CD4-positive, alpha-beta T cell treated with Interleukin-1 beta for 1 hour (primary cell): ENCODE measurements at places on chromosomes 1 and 21.
A peak's percentile ranks its signal among the peaks of the same experiment; 100 is the strongest.

- no peak for DNase-seq
Measured at GRCh38 chr1:169043823-169044222, 62.7 kb upstream of the ATP1B1 start.

- no peak for DNase-seq
Measured at GRCh38 chr1:65509912-65510680, 89.6 kb downstream of the LEPR start.

DNA sequence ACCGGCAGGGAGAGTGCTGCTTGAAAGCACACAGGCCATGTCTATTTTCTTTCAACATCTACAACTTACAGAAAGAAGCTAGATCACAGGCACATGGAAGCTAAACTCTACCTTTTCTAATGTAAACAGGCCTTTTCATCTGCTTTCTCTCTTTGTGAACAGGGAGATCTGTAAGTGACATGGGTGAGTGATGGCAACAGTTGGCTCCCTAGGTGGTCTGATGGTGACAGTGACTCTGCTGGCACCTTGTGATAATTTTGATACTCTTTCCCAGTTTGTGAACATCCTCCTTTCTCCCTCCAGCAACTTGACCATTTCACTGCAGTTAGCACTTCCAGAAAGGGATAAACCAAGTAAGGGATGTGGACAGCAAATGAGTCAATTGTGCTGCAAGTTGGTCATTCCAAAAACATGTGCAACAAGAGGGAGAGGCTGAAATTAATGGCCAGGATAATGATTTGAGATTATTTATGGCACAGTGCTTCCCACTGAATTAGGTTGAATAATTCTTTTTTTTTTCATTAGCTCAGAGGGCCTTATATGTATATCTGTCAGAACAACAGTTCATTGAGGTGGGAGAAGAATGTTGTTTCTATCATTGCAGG is 89.5 kb downstream of the XCL2 start:
- no peak for DNase-seq

- DNase-seq: no peak
Measured at GRCh38 chr1:4172644-4173599, 272.9 kb upstream of the C1orf174 start.

DNA sequence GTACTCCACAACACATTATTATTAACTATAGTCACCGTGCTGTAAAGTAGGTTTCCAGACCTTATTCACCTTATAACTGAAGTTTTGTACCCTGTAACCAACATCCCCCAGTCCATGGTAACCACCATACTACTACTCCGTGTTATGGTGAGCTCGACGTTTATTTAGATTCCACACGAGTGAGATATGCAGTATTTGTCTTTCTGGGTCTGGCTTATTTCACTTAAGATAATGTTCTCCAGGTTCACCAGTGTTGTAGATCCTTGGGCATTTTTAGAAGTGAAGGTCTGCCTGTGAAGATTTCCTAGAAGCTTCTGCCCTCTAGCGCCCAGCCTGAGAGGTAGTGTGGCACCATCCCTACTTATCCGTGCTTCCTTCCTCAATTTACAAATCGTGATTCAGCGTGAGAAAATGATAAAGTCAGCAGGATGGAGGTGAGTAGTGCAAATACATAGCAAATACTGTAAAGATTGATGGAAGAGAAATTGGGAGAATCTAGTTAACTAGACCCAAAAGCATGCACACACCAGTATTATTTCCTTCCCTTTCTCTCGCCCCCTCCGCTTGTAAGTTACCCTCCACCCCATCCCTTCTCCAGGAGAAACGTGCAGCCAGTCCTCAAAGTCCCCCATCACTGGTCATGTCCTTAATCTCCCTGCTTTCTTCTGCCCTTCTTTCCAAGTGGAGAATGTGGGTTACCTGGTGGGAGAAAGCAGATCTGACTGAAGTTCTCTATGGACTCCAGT is 36.0 kb upstream of the DISC1 start:
- peak; percentile 49 for DNase-seq

DNA sequence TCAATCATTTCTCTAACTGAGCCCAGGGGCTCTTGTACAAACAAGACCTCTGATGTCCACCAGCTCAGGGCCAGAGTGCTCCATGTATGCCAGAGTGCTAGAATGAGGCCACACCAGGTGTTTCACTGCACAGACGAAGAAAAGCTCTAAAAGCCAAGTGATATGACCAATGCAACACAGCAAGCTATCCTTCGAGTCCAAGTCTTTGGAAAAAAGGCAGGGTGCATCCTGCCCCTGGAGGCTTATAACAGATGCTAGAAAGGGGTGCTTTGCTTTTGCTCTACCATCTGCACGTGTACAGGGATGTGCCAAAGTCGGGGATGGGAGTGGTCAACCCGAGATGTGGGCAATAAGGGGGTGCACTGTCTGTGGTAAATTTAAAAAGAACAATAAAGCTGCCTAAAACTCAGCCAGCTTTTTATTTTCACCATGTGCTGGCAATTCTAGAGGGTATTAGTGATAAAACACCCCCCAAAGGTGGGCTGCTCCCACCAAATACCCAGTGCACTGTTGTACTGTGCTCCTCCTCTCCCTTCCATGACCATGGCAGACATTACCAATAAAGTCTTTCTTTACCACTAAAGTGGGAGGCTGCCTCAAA is 32.1 kb downstream of the SMIM12 start:
- DNase-seq: no peak

DNA sequence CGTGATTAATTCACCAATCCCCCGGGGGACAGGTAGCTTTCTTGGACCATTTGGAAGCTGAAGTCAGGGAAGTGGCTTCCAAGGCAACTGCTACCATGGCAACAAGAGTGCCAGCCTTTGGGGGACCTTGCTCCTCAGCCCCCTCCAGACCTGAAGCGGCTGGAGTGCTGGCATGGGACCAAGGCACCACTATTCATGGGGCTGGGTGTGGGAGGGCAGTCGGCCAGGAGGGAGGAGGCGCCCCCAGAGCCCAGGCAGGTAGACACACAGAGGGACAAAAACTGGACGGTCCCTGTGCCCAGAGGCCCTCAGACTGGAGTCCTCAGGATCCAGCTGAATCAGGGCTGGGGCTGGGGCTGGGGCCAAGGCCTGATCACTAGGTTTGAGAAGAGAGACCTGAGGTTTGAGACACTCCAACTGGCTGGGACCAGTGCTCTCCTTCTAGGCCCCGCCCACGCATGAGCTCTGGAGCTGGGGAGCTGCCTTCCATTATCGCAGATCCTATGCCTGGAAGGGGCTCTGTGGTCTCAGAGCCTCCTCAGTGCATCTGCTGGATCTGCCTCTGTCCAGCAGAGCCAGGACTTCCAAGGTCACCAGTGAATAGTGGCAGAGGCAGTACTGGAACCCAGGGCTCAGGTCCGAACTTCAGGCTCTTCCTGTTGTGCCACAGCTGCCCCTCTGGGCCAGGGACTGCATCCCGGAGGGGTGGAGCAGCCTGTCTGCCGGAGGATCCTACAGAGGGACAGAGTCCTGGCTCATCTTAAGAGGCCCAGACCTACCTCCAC is 3.3 kb upstream of the KNCN start:
- no peak for DNase-seq

DNA sequence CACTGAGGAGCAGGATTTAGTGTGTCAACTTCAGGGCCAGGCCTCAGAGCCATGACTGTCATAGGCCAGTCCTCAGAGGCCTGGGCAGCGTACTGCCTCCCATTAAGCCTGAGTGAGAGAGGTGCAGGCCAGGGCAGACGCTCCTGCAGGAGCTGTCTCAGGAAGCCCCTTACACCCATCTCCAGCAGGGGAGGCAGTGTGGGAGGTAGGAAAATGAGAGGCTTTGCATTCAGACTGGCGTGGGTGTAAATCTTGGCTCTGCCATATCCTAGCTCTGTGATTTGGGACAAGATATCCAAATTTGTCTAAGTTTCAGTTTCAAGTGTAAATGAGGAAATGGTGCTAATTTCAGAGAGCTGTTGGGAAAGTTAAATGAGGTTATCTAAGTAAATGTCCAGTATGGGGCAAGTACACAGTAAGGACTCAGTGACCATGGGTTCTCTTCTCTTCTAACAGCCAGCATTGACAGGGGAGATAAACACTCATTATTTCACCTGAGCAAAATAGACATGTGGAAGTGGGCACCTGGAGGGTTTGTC is 184.1 kb downstream of the ZSCAN20 start:
- DNase-seq: no peak

GRCh38 chr1:204576422-204576821 is 60.2 kb downstream of the MDM4 start:
- no peak for DNase-seq

GRCh38 chr1:31376375-31377134 is 3.7 kb upstream of the FABP3 start:
- no peak for DNase-seq

DNA sequence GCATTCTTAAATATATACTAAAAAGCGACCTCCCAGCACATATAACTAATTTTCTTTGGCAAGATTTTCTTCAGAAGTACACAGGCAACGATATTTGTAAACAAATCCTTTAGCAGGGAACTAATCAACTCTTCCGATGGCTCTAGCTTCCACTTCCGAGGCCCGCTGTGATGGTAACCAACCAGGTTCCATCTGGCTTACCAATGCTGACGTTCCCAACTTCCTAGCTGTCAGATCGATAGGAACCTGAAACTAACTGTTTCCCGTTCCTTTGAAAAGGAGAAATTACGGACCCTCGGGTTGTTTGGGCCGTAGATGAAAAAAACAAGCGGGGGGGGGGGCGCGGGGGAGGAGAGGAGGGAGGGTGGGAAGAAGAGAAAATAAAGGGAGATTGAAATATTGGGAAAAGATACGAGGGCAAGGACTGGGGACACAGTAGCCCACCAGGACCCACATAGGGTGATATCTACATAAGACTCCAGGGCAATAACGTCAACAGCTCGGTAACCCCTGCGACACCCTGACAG is 513 bp downstream of the GTF2B start:
- peak; percentile 41 for DNase-seq

DNA sequence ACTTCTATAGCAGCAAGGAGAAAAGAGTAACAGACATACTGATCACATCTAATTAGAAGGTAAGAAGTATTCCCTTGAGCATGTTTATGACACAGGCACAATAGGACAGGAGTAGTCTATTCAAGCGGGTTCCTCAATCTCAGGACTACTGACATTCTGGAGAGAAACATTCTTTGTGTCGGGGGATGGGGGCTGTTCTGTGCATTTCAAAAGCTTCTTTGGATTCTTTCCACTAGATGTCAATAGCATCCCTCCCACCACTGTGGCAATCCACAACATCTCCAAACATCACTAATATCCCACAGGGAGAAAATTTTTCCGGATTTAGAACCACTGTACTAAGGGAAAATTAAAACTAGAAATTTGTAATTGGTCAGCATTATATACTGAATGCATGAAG is 56.9 kb downstream of the ADAMTS5 start:
- no peak for DNase-seq

DNA sequence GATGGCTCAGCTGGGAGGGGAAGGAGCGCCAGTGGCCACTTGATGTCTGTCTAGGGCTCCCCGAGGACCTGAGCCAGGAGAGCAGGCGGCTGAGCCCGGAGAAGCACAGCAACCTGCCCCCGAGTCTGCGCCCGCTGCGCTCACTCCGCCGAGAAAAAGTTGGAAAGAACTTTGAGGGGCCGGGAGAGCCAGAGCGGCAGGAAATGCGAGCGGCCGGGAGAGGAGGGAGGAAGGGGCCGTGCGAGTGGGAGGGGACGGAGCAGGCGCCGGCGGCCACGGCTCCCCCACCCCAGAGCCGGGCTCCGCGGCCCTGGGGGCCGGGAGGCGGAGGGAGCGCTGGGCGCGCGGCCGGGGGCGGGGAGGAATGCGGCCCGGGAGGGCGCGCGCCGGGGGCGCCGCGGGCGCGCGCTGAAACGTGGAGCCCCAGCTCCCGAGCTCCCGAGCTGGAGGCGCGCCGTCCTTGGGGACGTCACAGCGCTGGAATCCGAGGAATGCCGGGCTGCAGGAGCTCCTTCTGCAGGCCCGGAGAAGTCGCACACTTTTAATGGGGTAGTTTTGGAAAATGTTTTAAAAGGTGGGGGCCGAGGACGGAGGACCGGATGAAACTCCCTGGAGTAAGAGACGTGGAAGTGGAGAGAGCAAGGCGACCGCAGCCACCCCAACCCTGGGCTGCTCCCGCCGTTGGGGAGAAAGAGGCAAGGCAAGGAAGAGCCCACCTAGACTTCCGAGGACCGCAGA is at the start of gene PTPN14:
Gene PTPN14 (minus strand): TSS at position 167 of the 738 bp plus-strand sequence. CDS start 86,799 bp downstream, outside the sequence.
- DNase-seq: no peak

- DNase-seq: no peak
Measured at GRCh38 chr21:36639769-36640168, 59.1 kb upstream of the SIM2 start.

GRCh38 chr1:6596351-6596750 is 6.3 kb downstream of the KLHL21 start:
- no peak for DNase-seq

DNA sequence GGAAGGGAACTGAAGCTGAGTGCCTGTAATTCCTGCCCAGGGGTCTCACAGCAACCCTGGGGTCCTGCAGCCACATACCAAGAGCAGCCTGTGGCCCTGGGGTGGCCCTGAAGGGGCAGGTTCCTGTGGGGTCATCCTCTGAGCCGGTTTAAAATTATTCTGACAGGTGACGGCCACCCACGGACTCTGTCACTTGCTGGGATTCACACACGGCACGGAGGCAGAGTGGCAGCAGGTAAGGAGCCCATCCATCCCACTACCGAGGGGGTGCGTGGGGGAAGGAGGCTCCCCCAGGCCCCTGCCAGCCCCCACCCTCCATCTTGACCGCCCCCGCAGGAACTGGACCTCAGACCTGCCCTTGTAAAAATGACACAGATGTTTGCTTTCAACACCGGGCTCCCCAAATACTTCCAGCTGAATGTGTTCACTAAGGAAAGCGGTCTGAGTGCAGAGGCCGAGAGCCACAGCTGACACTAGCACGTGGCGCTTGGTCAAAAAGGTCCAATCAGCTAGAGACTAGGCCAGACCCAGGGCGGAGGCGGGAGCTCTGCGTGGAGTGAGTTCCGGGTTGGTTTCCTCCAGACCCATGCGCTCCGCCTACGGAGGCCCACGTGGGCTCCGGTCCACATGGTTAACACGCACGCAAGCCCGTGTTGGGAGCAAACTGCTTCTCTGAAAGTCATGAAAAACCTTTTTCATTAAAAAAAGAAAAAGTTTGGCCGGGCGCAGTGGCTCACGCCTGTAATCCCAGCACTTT is 10.0 kb downstream of the YBEY start:
- peak; percentile 47 for DNase-seq

GRCh38 chr1:218693599-218693998 is 348.5 kb downstream of the TGFB2 start:
- DNase-seq: no peak

DNA sequence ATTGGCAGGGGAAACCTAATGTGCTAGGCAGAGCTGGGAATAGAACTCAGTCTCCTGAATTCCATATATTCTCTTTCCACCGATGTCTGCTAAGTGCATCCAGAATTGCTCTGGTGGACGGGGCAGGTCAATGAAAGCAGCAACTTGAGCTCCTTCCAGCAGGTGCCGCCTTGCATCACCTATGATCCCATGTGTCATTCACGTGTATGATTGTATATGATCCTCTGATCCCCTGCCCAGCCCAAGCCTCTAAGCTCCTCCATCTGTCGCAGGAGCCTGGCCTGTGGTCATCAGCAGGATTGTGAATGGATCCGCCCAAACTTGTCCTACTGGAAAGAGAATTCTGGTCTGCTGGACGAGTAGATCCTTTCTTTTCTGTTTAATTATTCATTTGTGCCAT is 13.1 kb downstream of the ACTA1 start:
- DNase-seq: no peak

- no peak for DNase-seq
Measured at GRCh38 chr1:114315631-114316030, 162.0 kb upstream of the SYT6 start.
